ENCODE measurements at places on chromosomes 2 and 18.

DNA sequence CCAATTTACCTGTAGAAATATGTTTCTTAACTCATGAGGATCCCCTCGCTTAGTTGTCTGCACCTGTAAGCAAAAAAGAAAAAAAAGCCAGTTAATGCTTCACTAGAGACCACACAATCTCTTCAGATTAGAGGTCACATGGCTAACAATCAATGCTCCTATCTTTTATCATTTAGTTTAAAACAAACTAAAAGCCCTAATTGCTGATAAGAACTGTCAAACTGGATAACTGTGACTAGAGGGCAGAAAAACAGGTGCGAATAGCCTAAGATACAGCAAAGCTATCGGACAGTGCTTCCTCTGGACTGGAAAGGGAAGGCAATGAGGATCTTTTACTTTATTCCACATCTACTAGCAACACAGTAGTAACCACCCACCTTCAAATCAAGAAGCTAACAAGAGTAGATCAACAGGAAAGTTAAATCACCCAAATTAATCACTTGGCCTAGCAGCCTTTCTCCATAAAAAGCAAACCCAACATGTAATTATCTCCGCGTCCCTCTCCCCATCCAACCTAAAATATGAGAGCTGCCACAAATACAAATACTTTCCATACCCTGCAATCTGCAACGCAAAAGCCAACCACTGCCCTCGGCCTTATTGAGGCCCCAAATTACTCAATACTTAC, 734 bp downstream of the SLC25A12 start:
- DNase-seq, result no peak

DNA sequence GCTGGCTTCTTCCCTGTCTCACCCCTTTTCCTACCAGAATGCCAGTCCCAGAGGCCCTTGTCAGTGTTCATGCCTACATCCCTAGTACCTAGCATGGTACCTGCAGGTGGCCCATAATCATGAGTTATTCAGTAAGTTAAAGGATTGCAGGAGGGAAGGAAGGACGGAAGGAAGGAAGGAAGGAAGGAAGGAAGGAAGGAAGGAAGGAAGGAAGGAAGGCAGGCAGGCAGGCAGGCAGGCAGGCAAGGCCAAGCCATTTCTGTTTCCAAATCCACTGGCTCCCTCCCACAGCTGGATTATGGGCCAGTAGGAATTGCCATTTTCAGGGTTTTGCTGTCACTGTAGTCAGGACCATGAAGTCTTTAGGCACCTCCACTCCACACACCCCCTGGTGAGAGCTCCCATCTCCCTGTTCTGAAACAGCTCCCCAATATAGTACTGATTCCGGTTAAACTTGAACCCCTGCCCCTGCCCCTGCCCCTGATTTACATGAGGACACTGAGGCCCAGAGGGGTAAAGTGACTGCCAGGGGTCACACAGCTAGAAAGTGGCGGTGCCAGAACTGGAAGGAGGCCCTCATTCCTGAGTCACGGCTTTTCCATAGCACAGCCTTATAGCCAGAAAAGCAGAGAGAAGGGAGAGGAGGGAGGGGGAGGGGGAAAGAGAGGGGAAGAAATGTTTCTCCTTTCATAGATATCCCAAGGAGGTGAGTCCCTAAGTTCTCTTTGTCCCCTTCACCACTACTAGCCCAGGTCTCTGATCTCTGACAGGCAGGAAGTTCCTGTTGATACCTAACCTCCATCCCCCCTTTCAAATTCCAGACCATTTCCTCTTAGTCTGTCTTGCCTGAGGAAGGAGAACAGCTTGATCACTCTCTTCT, 12.2 kb upstream of the TNS1 start:
- no peak for DNase-seq

GRCh38 chr2:57370882-57371585, 675.6 kb upstream of the VRK2 start:
- no peak for DNase-seq

DNA sequence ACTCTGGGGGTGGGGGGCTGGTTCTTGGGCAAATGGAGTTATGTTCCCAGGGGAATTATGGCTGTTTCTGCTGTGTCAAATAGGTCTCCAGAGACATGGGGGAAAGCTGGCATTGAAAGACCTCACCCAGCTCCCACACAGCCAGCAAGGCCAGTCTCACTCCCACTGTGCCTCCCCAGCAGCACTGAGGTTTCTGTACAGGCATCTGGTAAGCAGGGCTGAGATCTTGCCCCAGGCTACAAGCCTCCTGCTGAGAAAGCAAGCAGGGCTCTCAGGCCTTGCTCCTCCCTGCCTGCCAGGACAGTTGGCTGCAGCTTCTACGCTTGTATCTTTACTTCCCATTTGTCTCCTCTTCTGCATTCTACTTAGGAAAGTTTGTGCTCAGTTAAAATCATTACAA, 50.5 kb upstream of the FHOD3 start:
- DNase-seq, result no peak

GRCh38 chr2:70362661-70363060, 60.8 kb upstream of the FAM136A start:
- DNase-seq, result no peak

DNA sequence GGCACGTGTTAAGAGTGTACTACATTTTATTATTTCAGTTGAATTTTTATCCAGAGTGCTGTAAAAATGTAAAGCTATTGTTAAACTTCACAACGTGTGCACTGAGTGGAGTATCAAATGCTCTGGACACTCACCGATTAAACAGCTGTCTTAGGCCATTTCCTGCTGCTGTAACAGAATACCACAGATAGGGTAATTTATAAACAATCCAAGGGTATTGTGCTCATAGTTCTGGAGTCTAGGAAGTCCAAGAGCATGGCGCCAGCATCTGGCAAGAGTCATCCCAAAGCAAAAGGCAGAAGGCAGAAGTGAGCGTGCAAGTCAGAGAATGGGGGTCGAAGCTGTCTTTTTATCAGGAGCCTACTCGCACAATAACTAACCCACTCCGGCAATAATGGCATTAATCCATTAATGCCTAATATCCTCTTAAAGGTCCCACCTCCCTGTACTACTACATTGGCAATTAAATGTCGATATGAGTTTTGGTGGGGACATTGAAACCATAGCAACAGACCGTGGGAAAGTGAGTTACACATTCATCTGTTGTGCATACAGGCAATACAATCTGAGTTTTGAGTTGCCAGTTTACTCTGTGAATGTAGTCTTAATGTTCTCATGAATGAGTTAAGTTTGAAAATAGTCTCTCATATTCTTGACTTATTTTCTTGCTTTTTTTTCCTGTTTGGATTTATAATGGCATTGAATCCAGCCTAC, 64.8 kb downstream of the ARMC9 start:
- no peak for DNase-seq

DNA sequence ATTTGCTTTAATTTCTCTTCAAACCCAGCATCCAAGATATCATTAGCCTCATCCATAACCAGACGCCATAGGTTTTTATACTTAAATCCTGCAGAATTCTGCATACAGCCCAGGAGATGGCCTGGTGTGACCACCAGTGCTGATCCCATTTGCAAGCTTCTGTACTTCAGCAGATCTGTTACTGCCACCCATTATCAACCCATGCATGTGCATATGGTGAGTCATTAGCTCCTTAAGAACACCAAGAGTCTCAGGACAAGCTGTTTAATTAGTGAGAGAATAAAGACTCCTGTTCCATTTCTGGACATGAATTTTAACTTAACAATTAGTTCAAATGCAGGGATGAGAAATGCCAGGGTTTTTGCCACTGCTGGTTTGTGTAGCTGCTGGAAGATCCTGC, 110.7 kb upstream of the TANK start:
- no peak for DNase-seq

GRCh38 chr2:68223419-68223818, 28.9 kb downstream of the PPP3R1 start:
- no peak for DNase-seq

GRCh38 chr2:31979018-31979417, 31.8 kb downstream of the MEMO1 start:
- peak; percentile 38 for DNase-seq

DNA sequence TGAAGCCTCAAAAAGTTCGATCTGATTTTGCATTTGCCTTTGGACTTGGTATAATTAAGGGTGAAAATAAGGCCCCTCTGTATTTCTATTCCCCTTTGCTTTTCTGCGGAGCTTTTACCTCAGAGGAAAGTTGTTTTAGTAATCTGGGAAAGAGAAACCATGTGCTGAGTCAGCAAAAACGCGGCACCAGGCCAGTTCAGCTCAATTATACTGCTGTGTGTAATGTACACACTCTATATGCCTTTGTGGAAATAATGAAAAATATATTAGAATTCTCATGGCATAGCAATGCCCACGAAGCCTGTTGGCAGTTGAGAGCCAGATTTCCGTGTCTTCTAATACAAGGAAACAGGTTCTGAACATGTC, 161.9 kb upstream of the SIX2 start:
- DNase-seq, result no peak

- DNase-seq, result no peak
These were observed 126.9 kb upstream of the NCK2 start for GRCh38 chr2:105617631-105618350.

DNA sequence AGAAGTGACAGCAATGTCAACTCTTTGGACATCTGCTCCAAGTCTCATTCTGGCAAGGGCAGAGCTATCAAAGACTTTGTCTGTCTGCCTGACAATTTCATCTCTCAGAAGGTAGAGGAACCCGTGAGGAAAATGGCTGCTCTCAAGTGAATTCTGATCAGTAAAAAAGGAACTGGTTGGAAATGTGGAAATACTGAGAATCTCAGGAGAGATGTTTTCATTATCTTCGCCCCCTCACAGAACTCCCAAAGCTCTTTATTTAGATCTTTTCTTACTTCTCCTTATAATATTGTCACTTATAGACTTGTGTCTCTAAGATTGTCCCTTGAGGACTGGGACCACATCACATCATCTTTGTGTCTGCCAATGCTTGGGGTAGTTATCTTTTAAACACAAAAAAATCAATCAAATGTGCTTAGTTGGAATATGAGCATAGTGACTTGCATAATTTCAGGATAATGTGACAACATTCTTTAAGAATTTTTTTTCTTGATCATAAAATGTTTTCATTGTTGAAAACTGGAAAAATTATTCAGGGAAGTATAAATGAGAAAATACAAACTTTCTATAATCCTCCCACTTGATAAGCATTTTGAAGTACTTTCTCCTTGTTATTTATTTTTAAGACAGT, 68.2 kb upstream of the ITGB6 start:
- no peak for DNase-seq

GRCh38 chr18:42296723-42297122, 341.7 kb downstream of the PIK3C3 start:
- no peak for DNase-seq

DNA sequence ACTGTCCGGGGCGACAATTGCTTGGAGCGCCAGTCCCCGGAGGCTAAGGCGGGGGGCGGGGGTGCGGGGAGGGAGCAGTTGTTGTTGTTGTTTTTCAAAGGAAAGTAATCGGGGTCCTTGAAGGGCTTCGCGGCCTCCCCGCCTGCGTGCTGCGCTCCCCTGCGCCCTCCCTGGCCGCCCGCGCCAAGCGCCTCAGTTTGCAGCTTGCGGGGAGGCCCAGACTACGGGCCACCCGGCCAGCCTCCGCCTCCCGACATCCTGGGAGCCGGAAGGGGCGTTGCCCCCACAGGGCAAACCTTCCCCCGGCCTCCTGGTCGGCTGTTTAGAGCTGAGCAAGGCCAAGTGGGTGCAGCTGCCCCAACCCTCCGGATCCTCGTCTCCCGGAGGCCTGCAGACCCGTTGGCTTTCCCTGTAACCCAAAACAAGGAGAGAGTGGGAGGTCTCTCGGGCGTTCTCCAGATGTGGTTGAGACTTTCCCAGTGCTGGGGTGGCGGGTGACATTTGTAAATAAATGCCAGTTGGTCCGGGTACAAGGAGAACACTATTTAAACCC, 3.7 kb upstream of the SIX3 start:
- no peak for DNase-seq

DNA sequence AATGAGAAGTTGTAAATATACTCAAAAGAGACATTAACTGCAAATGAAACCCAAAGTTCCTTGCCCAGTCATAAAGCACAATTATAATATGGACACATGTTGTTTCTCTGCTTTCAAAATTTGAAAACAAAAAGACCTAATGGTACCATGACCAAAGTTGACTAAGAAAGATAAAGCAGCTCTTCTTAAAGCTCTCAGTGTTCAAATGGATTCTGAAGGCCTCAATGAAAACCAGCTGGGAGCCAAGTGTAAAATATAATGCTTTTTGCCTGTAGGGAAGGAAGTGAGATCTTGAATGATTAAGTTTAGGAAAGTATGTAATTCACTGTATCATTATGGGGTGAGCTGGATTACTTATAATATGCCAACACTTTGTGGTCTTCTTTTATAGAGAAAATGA, 178.6 kb downstream of the SATB2 start:
- no peak for DNase-seq

DNA sequence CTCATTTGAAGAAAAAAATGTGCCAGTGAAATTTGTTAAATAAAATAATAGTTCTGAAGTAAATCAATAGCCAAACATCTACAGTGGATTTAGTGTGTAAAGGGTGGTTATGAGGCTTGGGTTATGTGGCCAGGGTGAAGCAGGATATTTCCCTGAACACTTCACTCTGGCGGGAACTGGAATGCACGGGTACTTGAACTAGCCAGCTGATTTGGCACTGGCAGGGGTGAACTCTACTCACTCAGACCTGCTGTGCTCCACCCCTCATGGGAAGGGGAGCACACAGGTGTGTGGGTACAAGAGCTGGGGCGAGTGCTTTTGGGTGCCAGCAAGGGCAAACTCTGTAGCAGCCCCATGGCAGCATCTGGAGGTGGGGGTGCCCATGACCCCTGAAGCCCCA, 278.2 kb downstream of the CALCRL start:
- DNase-seq, result no peak

DNA sequence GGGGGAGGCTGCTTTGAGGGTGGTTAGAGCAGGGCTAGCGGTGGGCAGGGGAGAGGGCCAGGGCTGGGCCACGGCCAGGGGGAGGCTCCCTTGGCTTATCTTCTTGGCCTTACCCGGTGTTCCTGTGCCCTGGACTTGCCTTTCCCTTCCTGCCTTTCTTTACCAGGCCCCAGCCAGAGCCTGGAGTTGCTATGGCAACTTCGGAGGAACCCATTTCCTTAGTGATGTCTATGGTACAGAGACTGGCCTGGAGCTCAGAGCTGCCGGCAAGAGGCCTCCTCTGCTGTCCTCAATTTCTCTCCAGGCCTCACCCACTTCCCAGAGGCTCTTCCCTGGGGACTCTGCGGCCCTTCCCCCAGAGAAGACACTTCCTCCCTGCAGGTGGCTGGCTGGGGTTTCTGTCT, 11.5 kb downstream of the SPEG start:
- DNase-seq, result no peak

DNA sequence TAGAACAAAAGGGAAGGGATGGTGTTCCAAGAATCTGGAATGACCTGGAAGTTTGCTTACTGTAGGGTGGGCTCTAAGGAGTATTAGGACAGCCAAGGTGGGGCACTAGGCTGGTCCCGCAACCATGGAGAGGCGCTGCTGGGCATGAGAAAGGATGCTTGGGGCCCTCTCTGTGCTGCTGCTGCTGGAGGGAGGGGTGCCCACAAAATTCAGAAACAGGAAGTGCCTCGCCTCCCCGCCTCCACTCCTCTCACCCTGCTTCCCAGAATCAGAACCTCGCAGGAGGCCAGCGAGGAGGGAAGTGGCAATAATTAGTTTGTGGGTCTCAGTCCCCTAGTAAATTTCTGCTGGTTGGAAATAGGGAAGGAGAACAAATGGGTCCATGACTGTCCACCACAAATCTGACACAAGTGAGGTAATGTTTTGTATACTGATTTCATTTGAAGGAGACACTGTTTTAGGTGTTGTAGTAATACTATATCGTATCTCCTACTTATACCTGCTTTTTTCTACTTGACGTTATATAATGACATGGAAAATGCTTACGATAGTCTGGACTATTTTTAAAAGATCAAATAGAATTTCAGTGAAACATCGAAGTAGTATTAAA, 7.9 kb upstream of the PDCL3 start:
- DNase-seq, result peak; percentile 22

Data from hematopoietic multipotent progenitor cell treated with erythropoietin and hydrocortisone succinate and interleukin-3 and kit ligand, for 6 days (in vitro differentiated cells).